ENCODE measurements at places on chromosomes 3 and 15. TPM values are rescaled to one million over a fixed set of nuclear protein-coding genes. Genes with fewer than 3 reads are reported as not detected.

GRCh38 chr15:68054628-68055223, 611 bp downstream of the PIAS1 start:
- peaks cover 6% of the 10 kb centered on the region for H3K36me3 ChIP-seq
- H3K4me1 ChIP-seq: peaks cover 42% of the 10 kb centered on the region
- H3K27ac ChIP-seq: peak overlapping the region; percentile 96
- peak overlapping the region; percentile 95 for H3K4me3 ChIP-seq
- peaks cover 2% of the 10 kb centered on the region for H3K27me3 ChIP-seq

- no peak overlapping the region for H3K27ac ChIP-seq
- no peak for DNase-seq
- H3K4me3 ChIP-seq: no peak overlapping the region
- no peaks in the 10 kb centered on the region for H3K4me1 ChIP-seq
- no peaks in the 10 kb centered on the region for H3K36me3 ChIP-seq
Observed at GRCh38 chr15:57440167-57440566, 63.9 kb downstream of the CGNL1 start.

DNA sequence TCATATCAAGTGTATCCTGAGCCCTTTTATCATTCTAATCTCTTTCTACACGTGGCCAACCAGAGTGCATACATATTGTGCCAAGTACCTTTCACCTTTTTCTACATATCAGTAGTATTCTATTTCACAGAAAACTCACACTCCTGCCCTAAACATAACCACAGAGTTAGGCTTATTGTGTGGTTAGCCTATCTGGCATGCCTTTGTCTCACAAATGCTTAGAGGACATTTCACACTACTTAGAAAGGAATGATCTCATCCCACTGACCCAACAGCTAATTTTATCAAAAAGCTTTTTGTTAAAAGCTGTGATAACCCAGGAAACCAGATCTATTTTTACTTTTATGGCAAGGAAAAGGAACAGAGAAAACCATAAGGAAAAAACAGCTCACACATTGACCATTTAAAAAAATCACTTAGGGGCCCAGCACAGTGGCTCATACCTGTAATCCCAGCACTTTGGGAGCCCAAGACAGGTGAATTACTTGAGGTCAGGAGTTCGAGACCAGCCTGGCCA, 17.8 kb upstream of the MAP4 start:
- no peaks in the 10 kb centered on the region for H3K36me3 ChIP-seq
- H3K27me3 ChIP-seq: no peaks in the 10 kb centered on the region
- no peak for DNase-seq
- peaks cover 22% of the 10 kb centered on the region for H3K4me1 ChIP-seq
- H3K4me3 ChIP-seq: no peak overlapping the region

DNA sequence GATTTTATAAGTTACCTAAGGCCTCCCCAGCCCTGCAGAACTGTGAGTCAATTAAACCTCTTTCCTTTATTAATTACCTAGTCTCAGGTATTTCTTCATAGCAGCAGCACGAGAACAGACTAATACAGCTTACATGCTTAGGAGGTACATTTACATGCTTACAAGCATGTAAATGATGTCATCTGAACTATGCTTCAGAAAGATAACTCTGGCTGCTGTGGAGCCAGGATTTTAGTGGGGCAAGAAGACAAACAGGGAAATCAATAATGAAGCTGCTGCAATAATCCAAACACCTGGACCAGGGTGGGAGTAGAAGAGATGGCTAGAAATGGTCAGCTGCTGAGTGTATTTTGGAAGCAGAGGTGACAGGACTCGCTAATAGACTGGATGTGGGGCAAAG, 9.6 kb downstream of the NDUFAF1 start:
- H3K27me3 ChIP-seq: no peaks in the 10 kb centered on the region
- no peak overlapping the region for H3K4me3 ChIP-seq
- DNase-seq: no peak
- H3K4me1 ChIP-seq: peaks cover 25% of the 10 kb centered on the region
- H3K36me3 ChIP-seq: peaks cover 76% of the 10 kb centered on the region

DNA sequence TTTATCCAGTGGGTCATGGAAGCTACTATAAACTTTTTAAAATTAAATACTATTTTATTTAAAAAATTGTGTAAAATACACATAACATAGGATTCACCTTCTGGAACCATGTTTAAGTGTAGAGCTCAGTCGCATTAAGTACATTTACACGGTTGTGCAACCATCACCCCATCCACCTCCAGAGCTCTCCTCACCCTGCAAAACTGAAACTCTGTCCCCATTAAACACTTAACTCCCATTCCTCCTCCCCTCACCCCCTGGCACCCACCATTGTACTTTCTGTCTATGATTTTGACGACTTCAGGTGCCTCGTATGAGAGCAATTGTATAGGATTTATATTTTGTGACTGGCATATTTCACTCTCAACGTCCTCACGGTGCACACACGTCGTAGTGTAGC, 70.7 kb downstream of the APBA2 start:
- peak overlapping the region; percentile 12 for H3K4me3 ChIP-seq
- peaks cover 8% of the 10 kb centered on the region for H3K36me3 ChIP-seq
- peak overlapping the region; percentile 82 for H3K27ac ChIP-seq
- no peaks in the 10 kb centered on the region for H3K27me3 ChIP-seq
- no peak for DNase-seq
- H3K4me1 ChIP-seq: peaks cover 55% of the 10 kb centered on the region

Gene ADIPOQ
- polyA plus RNA-seq: not detected

Gene MRPL3
- polyA plus RNA-seq: 87.7 TPM
